ENCODE measurements at places on chromosomes 6 and 20. TPM values are rescaled to one million over a fixed set of nuclear protein-coding genes. Genes with fewer than 3 reads are reported as not detected.

The FAM217A gene
- total RNA-seq: not detected

The FAM209B gene
- total RNA-seq: not detected

The ULBP2 gene
- 2.6 TPM for total RNA-seq

The LGSN gene
- total RNA-seq: 0.76 TPM

- DNase-seq: no peak
Measured at GRCh38 chr20:62933966-62934365, 4.0 kb upstream of the GID8 start.

DNA sequence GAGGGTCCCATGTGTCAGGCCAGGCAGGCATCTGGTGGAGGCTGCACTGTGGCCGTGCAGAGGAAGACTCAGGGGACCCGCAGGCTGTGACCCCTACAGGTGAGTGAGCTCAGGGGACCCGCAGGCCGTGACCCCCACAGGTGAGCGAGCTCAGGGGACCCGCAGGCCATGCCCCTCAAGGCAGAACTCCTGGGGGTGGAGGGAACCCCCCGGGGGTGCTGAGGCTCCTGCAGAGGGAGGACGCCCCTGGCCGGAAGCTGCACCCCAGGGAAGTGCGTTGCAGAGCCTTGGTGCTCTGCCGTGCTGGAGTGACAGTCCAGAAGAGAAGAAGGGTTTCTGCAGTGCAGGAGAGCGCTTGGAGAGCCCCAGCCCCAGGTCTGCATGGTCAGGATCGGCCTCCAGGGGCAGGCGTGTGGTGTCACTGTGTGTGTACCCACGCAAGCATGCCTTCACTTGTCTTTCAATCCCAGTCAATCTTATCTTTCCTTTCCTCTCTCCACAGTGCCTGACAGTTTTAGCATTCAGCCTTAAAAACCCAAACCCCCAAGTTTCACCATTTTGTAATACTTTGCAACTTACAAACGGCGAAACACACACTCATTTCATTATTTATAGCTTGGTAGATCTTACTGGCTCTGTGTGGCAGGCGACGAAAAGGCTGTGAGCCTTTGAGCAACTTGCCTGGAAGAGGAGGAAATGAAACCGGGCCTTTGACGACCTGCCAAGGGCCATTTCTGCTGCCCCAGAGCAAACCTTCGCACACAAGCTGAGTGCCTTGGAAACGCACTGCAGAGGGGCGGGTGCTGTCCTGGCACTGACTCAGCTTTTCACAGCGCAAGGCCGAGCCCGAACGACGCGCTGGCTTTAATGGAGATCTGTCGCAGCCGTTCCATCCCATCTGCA is 101.4 kb upstream of the AGPAT4 start:
- no peak for DNase-seq

DNA sequence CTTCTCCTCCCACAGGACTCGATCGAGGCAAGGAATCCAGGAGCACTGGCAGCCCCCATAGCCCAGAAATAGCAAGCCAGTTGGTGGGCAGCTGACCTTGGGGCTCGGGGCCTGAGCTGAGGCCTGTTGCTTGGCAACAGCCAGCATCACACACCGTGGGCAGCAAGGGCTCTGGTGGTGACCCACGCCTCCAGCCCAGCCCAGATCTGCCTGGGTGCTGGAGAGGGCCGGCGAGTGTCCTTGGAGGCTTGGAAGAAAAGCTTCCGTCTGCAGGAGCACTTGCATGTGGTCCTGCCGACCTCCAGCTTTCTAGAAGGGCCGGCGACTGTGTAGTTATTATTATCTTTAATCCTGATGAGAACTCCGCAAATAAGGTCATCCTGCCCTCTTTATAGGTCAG is 67.3 kb downstream of the STK35 start:
- no peak for DNase-seq

DNA sequence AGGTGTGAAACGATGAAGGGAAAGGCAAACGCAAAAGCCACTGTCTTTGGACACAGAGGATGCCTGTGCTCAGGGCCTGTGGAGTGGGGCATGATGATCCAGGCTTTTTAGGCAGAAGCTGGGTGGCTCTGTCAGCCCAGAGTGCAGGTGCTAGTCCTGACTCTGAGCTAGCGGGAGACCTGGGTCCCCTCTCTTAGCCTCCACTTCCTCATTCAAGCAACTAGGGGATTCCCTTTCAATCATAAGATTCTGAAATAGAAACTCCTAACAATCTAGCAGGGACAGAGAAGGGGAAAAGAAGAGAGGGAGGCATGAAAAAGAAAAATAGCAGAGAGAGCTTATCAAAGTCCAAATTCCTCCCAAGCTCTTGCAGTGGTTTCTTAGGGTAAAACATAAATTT is 7.6 kb upstream of the HIVEP2 start:
- peak; percentile 68 for DNase-seq

DNA sequence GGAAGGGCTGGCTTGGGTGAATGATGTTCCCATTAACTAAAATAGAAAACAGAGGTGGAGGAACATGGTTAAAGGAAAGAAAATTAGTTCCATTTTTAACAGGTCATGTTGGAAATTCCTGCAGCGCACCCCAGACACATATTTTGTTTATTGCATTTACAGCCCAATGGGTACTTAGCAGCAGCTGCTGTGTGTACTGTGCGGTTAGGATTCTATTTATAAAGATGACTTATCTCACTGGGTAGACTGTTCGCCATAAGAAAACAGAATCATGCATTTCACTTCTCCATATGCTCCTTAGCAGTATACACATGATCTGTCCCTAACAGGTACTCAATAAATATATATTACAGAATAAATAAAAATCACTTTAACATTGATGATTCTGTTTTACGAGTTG is 135.8 kb downstream of the SLC35F1 start:
- no peak for DNase-seq

DNA sequence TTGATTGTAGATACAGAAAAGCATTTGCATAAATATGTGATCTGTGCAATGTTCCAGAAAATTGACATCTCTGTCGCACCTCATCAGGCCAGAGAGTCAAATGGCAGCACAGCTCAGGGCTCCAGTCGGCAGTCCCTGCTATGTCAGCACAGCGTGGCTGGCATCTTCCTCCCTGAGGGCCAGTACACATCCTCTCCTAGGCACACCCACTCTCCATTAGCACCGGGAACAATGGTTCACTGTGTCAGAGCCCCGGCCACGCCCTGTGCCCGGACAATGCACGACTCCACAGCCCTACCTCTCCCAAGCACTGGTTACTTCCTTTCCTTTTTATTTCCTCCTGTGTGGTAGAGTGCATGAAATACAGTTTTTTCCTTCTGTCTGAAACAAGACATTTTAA is 114.9 kb downstream of the FOXC1 start:
- no peak for DNase-seq

- DNase-seq: no peak
Measured at GRCh38 chr20:46558511-46558959, 8.1 kb upstream of the OCSTAMP start.

GRCh38 chr6:38493931-38494547 is 145.7 kb downstream of the BTBD9 start:
- peak; percentile 57 for DNase-seq

- DNase-seq: no peak
Measured at GRCh38 chr20:50870561-50871161, 60.6 kb downstream of the ADNP start.

GRCh38 chr6:123940551-123940950 is 136.9 kb downstream of the NKAIN2 start:
- no peak for DNase-seq

DNA sequence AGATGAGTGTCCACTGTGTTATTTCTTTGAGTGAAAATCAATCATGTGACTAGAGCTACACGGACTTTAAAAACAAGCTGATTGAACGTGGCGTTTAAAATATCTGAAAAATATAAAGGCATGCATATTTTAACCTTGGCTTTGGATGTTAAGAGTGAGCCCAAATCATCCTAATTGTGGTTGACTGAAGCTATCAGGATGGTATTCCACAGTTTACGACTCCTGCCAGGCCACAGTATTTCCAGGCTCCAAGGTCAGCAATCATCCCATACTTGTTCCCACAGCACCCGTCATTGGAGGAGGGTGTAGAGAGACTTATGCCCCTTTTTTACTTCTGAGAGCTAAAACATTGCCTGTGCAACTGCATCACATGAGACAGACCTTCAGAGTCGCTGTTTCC is 43.2 kb upstream of the TMX4 start:
- DNase-seq: no peak

- no peak for DNase-seq
Measured at GRCh38 chr20:58986286-58986967, 5.4 kb downstream of the NELFCD start.
